ENCODE measurements at places on chromosomes 13 and 19. TPM values are rescaled to one million over a fixed set of nuclear protein-coding genes. Genes with fewer than 3 reads are reported as not detected.

PSG3 gene
- polyA plus RNA-seq, result not detected

GTPBP3 gene
- polyA plus RNA-seq, result 11.0 TPM

SBSN gene
- not detected for polyA plus RNA-seq

COX6B2 gene
- polyA plus RNA-seq, result 0.62 TPM

GJB2 gene
- 13.1 TPM for polyA plus RNA-seq

ZNF837 gene
- 3.6 TPM for polyA plus RNA-seq

- DNase-seq, result no peak
These were observed 14.1 kb downstream of the SH3GL1 start for GRCh38 chr19:4386041-4386782.

DNA sequence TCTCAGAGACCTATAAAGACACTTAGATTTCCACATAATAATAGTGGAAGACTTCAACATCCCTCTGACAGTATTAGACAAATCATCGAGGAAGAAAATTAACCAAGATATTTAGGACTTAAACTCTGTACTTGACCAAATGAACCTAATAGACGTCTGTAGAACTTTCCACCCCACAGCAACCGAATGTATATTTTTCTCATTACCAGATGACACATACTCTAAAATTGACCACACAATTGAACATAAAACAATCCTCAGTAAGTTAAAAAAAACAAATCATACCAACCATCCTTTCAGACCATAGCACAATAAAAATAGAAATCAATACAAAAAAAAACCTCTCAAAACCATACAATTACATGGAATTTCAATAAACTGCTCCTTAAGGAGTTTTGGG lies 201.0 kb downstream of the POSTN start:
- DNase-seq, result no peak

DNA sequence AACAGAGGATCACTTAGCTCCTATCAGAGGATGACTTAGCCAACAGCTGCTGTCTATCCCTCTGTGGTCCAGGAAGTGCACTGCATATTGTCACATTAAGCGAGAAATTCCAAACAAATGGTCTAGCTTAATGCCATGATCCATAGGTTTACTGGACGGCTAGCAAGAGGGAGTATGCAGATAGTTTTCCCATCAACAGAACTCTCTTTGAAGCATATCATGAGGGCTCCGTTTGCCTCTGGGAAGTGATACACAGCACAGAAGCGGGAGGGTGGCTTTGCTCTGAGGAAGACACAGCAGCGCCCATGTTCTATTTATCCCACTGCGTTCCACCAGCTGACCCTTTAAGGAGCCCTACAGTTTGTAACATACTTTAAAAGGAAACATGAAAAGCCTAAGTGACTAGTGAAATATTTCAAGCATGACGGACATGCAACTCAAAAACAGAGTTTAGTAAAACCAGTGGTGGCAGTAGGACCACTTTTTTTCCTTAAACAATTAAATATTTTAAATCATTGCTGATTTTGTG lies 52.7 kb downstream of the COL4A1 start:
- DNase-seq, result no peak

- no peak for DNase-seq
These were observed 4.3 kb downstream of the RUVBL2 start for GRCh38 chr19:48997972-48998371.

DNA sequence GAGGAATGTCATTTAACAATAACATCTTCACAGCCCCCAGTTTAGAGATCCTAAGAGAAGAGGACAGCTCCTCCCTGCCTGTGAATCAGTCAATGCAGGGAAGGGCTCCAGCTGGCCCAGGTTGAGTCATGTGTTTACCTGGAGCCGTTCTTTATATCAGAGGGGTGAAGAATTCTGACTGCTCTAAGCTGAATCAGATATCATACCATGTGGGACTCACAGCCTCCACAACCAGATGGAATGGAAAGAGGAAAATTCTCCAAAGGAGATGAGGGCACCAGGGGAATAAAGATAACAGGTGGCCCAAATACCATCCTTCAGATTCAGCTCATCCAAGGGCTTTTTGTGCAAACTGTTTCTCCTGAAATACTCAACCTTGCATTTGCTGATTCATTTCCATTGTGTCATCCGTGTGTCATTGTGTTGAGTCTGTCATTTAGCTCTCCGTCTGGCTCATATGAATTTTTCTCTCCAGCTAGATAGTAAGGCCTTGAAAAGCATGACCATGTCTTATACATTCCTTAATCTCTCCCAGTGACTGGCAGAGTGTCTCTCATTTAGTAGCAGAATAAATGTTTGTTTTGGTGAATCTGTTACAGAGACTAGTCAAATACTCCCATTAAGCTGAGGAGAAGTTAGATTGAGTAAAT lies 217.9 kb downstream of the RFC3 start:
- DNase-seq, result no peak

DNA sequence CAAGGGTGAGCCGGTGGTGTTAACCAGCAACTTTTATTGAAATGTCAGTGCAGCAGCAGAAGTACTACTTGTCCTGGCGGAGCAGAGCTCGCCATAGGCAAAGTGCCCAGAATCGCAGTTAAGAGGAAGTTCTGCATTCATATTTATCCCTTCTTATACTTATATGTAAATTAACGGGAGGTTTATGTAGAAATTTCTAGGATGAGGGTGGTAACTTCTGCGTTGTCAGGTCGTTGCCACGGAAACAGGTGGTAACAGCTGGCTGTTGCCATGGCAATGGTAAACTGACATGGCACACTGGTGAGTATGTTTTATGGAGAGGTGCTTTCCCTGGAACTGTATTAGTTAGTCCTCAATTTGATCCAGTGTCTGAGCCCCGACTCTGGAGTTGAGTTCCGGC lies 2494.9 kb upstream of the PCDH20 start:
- peak; percentile 17 for DNase-seq

DNA sequence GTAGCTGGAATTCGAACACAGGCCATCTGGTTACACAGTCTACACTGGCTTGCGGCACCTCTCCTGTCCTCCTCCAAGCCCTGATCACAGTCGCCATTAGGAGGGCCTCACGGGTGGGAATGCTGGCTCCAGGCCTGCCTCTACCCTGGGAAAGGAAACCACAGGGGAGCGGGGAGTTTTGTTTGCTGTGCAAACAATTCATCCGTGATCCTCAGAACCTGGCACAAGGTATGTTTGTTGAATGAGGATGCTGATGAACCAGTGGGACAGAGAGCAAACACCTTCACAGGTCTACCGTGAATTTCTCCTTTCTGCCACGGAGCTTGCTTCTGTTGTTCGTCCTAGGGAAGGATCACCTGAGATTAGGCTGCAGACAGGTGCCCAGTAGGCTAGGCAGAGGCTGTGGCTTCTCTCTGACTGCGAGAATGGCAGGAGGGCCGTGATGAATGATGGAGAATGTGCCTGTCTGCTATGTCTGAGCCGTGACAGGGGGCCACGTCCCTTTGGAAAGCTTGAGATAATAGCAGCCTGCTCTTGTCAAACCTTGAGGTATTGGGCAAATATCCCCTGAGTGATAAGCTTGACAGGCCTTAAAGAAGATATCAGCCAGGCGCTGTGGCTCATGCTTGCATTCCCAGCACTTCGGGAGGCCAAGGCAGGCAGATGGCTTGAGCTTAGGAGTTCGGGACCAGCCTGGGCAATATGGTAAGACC lies 36.7 kb downstream of the PIN1 start:
- no peak for DNase-seq
